Dermis microvascular lymphatic vessel endothelial cell (primary cell): ENCODE measurements at places on chromosomes 5 and 9. TPM values are rescaled to one million over a fixed set of nuclear protein-coding genes. Genes with fewer than 3 reads are reported as not detected.

CKMT2 gene
- total RNA-seq: 0.13 and 0.38 TPM in 2 replicates

SMIM32 gene
- total RNA-seq: not detected in 2 replicates

PDE6A gene
- total RNA-seq: under 0.01 and 0.13 TPM in 2 replicates

C5orf58 gene
- not detected in 2 replicates for total RNA-seq

NIM1K gene
- total RNA-seq: 0.13 TPM in 1 of 2 replicates, not detected in the other

OR1J2 gene
- total RNA-seq: not detected in 2 replicates

PHF24 gene
- under 0.01 TPM in 1 of 2 replicates, not detected in the other for total RNA-seq

MOB3B gene
- 1.4 and 1.9 TPM in 2 replicates for total RNA-seq

KCNT1 gene
- not detected in 2 replicates for total RNA-seq

GDA gene
- total RNA-seq: not detected in 2 replicates

DNA sequence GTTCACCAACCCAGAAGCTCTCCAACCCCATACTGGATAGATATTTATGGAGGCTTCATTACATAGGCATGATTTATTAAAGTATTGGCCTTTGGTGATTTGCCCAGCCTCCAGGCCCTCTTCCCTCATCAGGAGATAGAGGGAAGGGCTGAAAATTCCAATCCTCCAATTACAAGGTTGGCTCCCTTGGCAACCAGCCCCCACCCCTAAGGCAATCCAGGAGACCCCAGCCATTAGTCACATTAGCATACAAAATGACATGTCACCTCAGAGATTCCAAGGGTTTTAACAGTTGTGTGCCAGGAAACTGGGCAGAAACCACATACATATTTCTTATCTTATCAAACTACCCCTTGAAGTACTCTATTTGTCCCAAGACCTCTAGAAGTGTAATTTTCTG lies 210.0 kb downstream of the HINT1 start:
- DNase-seq: no peak

DNA sequence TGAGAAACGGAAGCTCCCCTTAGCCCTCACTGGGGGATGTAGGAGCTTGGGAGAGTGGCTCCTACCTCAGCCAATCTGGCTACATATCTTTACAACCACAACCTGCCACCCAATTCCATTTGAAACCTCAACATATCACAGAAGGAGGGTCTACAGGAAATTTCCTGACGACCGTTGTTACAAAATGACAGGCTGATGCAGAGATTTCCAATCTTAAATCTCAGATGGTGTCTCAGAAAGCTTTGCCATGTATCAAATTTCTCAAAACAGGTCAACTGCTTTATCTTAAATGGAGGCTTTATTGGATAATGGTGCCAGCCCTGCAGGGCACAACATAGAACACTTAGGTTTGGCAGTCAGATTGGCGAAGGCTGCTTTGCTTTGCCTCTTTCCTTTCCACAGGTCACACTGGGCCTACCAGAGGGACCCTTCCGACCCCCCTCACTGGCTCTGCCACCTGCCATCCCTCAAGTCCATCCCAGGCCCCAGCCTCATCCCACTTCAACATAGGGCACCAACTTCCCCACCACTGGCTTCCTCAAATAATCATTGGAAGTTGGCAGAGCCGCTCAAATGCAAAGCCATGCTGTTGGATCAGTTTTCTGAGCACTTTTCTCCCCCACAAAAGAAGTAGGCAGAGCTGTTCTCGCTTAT lies 11.1 kb upstream of the SPATA31E1 start:
- DNase-seq: no peak

GRCh38 chr5:65248896-65249295 lies 232.8 kb downstream of the ADAMTS6 start:
- DNase-seq: no peak

DNA sequence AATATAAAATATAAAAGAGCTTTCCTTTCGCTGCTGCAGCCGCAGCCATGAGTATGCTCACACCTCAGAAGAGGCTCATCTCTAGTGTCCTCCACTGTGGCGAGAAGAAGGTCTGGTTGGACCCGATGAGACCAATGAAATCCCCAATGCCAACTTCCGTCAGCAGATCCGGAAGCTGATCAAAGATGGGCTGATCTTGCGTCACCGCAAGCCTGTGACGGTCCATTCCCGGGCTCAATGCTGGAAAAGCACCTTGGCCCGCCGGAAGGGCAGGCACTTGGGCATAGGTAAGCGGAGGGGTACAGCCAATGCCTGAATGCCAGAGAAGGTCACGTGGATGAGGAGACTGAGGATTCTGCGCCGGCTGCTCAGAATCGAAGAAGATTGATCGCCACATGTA lies 12.6 kb upstream of the PRDM12 start:
- no peak for DNase-seq

DNA sequence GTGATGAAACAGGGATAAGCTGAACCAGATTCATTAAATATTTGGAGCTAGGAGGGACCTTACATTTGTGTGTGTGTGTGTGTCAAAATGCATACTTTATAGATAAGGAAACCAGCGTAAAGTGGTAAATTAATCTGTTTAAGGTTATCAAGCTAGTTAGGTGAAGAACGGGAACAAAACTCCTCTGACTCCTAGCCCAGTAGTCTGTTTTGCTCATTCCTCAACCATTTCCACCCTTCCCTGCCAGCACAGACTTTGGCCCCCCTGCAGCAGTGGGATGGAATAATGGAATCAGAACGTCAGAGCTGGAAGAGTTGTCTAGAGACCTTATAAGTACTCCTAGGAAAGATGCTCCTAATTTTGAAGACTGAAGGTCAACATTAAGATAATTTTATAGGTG lies 6.5 kb downstream of the AGXT2 start:
- DNase-seq: no peak

DNA sequence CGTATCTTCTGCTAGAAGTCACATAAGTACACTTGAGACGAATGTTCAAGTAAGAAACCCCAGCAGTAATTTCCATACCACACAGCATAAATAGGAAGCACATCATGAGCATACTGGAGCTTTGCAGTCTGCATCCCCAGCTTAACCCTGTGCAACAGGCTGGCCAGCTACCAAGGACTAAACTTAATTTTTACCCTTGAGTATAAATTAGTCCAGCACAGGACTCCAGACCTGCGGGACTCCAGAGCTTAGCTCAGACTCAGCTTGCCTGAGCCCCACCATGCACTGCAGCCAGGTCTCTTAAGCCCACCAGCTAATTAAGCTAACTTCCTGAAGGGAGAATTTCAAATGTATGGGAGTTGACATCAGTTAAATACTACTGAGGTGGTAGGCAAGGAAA lies 491.0 kb downstream of the ARHGEF28 start:
- no peak for DNase-seq

DNA sequence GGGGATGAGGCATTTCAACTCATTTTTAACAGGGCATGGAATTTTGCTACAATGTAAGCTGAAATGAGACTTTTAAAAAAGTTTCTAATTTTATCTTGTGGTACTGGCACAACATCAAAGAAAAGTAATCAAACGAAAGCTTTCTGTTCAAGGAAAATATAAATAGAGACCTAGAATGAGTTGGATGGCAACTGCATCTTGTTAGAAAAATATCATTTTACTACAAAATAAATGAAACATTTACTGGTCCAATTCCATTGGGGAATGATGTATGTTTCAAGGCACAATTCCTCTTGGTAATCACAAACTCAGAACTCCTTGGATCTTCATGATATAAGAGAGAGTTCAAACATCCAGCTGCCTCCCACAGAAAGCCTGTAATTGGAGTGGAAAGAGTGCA lies 102.8 kb downstream of the HMHB1 start:
- no peak for DNase-seq

GRCh38 chr9:84107081-84107480 lies 126.5 kb downstream of the RMI1 start:
- no peak for DNase-seq

GRCh38 chr5:442335-443238 lies at the start of gene EXOC3:
EXOC3 (plus strand) TSS chr5:443176; CDS start chr5:446206, 3,030 bp downstream.
- DNase-seq: peak; percentile 73

DNA sequence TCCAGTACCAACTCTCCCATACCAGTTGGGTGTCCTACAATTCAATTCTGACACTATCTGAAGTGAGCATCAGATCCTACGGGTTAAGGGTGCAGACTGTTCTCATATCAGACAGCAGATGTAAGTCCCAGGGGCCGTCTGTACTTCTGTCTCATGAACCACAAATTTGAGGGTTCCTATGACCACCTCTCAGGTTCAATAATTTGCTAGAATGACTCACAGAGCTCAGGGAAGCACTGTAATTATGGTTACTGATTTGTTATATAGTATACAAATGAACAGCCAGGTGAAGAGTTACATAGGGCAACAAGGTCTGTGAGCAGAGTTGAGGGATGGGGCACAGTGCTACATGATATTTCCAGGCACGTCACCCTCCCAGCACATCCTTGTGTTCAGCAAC lies 499.1 kb downstream of the DMAC1 start:
- DNase-seq: no peak

- DNase-seq: no peak
Measured at GRCh38 chr9:136740971-136741882, 1.5 kb downstream of the LCN10 start.
